ENCODE measurements at places on chromosomes 11 and 22.

- DNase-seq, result no peak
Measured at GRCh38 chr11:117949062-117949461, 19.9 kb upstream of the TMPRSS13 start.

GRCh38 chr22:31814942-31815341, 61.1 kb downstream of the DEPDC5 start:
- DNase-seq, result no peak

DNA sequence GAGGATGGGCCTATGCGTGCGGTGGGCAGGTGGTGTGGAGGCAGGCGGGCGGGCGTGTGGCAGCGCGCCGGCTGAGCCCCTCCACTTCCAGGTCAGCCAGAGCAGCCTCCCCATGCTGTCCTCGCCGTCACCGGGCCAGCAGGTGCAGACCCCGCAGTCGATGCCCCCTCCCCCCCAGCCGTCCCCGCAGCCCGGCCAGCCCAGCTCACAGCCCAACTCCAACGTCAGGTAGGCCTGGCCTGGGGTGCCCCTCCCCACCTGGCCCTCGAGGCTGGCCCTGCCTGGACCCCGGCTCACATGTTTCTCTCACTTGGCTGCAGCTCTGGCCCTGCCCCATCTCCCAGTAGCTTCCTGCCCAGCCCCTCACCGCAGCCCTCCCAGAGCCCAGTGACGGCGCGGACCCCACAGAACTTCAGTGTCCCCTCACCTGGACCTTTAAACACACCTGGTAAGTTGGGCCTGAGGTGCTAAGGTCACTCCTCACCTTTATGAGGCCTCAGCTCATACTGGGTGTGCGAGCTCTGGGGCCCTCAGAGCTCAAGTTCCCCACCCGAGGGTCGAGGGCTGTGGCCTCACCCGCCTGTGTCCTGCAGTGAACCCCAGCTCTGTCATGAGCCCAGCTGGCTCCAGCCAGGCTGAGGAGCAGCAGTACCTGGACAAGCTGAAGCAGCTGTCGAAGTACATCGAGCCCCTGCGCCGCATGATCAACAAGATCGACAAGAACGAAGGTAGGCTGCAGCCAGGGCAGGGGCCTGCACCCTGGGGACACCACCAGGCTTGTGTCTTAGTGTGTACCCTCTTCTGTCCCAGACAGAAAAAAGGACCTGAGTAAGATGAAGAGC, 75.3 kb downstream of the MED15 start:
- DNase-seq, result no peak

GRCh38 chr11:66154109-66154508, 84.0 kb downstream of the PACS1 start:
- DNase-seq, result no peak

- DNase-seq, result no peak
Measured at GRCh38 chr22:41550952-41551491, 6.8 kb upstream of the POLR3H start.

GRCh38 chr11:71373791-71374454, 74.3 kb downstream of the DHCR7 start:
- no peak for DNase-seq

- no peak for DNase-seq
Measured at GRCh38 chr11:4862447-4863236, 13.6 kb upstream of the OR51S1 start.

- no peak for DNase-seq
Measured at GRCh38 chr22:42626951-42627625, 12.4 kb upstream of the POLDIP3 start.

- DNase-seq, result no peak
Measured at GRCh38 chr22:49096476-49096875, 731.2 kb downstream of the BRD1 start.

- no peak for DNase-seq
Measured at GRCh38 chr11:131792243-131792642, 421.8 kb downstream of the NTM start.

DNA sequence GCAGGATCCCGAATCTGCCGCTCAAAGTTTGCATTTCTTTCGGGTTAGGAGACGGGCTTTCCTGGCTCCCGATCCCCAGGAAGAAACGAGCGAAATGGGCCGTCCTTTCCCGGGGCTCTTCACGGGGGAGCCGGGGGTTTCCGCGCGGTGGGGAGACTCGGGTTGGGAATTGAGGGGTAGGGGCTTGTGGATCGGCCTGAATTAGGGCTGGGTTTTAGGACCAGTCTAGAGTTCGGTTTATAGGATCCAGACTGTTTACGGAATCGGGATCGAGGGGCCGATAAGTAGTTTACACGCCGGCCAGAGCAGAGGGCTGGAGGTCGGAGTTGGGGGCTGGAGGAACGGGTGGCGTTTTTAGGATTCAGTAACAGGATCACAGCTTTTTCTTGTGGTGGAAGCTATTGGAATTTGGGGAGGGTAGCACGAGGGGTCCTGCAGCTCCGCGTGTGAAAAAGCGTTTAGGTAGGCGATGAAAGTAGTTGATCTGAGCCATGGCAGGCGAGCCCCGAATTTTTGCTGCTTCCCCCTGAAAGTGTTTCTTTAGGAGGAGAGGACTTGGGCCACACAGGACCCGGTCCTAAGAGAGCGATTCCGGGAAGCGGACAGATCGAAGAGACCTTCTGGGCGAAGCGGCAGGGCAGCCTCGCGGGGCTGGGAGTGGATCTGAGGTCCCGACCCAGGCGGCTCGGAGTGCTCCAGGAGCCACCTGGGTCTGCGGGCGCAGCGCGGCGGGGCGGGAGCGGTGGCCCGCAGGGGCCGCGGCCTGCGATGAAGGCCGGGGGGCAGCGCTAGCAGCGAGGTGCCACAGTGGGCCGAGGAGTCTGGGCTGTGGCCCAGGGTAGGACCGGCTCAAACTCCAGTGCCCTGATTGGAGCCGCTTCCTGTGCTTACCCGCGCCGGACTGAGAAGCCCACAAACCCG, 1.6 kb downstream of the PKNOX2 start:
- no peak for DNase-seq

GRCh38 chr11:27485930-27486773, 13.6 kb upstream of the LGR4 start:
- DNase-seq, result peak; percentile 53

GRCh38 chr11:2399488-2400068, 972 bp upstream of the TSSC4 start:
- no peak for DNase-seq

DNA sequence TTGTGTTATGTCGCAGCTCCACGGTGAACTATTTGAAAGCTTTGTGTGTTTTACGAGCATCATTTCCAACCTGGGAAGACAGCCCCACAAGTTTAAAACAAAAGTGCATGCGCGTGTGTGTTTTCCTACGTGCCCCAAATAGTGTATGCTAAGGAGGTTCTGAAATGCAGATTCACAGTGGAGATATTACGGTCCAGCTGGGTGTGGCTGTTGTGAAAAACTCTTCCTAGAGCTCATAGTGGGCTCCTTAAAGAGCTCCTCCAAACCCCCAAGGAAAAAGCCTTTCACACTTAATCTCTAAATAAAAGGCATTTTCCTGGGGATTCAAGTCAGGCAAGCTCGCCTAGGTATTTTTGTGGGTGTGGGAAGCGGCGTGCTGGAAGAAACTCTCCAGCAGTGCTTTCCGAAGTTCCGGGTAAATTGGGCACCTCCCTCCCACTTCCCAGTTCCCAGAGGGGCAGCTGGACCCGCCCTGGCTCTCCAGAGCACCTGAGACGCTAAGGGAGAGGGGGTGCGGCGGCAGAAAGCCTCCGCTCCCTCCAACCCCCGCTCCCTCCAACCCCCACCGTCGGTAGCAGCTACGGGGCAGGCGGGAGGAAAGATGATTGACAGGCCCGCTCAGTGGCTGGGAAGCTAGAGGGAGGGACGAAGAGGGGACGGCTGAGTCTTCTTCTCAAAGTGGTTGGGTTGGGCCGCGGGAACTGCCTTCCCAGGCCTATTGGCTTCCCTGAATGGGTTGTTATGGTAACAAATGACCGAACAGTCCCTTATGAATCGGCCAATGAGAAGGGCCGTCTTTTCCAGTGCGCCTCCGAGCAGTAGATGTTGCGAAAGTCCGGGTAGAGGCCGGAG, 561 bp upstream of the PCF11 start:
- DNase-seq, result peak; percentile 100

- no peak for DNase-seq
Measured at GRCh38 chr11:125228993-125229392, 64.4 kb downstream of the PKNOX2 start.

- no peak for DNase-seq
Measured at GRCh38 chr22:46607483-46608114, 12.6 kb upstream of the GRAMD4 start.

GRCh38 chr11:121393855-121394254, 58.3 kb upstream of the SORL1 start:
- DNase-seq, result no peak

DNA sequence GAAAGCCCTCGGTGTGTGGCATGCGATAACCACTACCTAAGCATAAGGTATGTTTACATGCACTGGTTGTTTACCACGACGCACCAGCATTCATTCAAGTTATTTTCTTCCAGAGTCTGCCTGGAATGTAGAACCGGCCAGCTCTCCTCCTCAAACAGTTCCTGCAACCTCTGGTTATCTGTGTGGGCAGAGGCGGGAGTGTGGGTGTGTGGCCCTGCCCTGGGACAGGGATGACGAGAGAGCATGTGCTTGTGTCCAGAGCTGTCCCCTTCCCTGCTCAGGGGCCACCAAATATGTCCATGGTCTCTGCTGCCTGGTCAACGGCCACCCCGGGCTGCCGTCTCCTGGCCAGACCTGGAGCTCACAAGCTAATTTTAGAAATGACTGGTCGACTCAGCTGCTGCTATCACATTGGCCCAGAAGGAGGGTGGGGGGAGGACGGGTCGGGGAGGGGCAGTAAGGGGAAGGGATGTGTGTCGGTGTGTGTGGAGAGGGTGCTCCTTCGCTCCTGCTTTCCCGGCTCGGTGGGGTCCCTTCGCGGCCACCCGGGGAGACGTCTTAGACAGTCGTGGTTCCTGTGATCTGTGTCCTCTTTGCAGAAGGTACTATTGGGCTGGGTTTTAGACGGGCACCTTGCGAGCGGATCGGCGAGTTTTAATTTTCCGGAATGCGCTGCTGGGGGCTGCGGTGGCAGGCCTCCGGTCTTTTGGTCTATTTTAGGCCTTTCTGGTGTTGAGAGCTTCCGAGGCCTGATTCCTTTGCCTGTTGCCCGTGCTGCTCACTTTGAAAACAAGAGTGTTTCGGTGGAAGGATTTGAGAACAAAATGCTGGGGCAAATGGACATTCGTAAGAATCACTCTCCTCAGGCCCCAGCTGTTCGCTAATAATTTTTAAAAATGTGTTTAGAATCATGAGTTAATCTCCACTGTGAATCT, at the start of gene MYO18B:
Gene MYO18B (plus strand): TSS at position 497 of the 935 bp plus-strand sequence. CDS start 18,905 bp downstream, outside the sequence.
- DNase-seq, result no peak

DNA sequence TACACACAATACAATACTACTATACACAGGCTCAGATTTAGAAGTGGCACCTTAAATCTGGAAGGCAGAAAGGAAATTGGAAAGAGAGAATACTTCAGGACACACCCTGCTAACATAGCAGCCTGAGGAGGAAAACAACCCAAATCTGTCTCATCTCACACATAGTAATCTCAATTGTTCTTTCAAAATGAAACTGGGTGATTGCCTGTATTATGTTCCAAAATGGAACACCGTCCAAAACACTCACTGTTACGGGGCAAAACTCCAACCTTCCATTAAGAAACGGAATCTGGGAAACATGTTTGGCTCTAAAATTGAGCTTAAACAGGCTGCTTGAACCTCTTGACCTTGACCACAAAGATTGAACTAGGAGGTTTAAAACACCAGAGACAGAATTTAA, 572.6 kb downstream of the OPCML start:
- DNase-seq, result no peak

DNA sequence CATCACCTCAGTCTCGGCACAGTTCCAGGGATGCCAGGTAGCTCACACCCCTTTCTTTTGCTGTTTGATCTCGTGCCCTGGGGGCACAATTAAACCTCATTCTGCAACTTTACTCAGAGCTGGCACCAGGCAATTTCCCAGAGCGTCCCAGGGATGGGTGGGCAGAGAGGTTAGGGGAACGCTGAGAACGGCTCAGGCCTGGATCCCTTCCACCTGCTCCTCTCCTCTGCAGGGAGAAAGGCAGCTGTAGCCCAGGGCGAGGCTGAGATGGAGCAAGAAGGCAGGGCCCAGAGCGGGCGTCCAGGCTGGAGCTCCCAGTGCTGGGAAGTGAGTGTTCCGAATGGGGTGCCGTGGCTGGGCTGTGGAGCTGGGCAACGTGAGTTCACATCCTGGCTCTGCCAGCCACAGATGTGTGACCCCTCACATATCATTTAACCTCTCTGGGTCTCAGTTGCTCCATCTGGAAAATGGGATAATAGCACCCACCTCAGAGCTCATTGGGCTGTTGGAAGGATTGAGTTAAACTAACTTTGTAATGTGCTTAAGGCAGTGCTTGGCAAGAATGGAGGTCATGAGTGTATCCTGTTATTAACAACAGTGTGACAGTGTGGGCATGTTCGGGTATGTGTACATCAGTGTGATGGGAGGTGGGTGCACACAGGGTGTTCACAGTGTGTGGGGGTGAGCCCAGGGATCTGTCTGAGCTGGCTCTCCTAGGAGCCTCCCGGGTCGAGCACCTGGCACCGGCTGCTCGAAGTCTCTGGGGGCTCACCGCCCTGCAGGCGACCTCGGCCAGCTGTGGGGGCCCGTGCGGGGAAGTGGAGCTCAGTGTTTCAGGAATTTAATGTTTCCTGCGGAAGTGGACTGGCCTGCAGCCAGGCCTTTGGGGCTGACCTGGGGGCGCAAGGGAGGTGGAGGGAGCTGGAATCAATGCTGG, 15.5 kb downstream of the OTUB1 start:
- DNase-seq, result no peak

DNA sequence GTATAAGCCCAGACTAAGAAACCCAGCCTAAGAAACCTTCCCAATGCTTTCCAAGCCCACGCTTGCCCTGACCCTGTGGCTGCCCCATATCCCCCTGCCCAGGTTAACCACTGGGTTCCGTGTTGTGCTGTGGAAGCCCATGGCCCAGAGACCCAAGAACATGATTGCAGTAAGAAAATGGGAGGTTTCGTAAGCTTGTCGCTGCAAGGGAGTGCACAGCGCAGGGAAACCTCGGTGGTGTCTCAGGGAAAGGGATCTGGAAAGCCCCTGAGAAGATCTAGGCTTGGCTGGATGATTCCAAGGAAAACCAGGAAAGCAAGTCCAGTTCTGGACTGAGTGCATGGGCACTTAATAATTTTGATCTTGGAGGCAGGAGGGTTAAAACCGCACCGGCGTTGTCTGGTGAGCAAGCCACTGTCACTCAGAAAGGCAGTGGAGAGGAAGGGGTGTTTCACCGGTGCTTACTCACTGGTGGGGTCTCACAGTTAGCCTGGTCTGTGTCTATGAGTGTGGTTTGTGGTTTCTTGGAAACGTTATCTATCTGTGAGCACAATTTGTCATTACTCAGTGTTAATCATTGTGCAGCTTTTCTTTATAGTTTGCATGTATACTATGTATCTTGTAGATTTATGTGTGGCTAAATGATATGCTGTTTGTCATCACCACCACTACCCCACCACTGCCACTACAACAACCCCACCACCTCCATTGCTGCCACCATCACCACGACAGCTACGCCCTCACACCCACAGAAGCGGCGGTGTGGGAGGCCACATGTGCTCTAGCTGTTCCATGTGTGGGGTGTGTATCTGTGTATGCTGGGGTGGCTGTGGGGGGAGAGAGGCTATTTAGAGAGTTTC, 53.3 kb upstream of the PRDM11 start:
- no peak for DNase-seq
